ENCODE measurements at places on chromosomes 6 and 20.
A peak's percentile ranks its signal among the peaks of the same experiment; 100 is the strongest.

DNA sequence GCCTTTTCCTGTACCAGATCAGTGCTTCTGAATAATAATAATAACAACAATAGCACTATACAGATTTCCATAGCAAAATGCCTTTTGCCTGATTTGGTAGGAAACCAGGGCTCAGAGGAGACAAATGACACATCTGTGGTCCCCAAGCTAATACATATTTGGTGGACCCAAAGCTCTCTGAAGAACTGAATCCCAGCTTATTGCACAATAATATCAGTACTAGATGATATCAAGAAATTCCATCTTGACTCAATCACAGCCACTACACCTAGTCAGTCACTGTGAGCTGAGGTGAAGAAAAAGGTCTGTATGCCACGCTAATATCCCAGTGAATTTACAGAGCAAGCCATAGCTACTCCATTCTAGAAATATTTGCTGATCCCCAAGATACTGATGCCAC, 270.6 kb upstream of the RIN2 start:
- DNase-seq, result no peak

DNA sequence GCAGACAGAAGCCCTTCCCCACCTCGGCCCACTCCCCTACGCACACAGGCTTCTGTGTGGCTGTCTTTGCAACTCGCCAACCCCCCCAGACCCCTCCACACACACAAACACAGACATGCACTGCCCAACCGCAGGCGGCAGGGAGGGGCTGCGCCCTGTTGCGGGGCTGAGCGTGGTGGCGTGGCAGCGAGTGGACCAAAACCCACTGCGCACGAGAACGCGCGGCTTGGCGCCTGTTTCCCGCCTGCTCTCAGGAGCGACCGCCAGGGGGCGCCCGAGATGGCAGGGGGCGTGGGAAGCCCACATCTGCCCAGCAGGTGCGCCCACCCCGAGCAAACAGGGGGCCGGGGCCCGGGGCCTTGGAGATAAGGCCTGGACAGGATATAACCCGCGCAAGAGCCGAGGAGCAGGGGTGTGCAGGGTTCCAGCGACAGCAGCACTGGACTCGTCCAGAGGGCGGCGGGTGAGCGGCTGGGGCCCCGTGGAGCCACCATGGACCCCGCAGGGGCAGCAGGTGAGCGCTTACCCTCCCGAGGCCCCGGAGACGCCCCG, at the start of gene RBPJL:
Gene RBPJL (plus strand): TSS at position 410 of the 552 bp plus-strand sequence. CDS start 83 bp downstream, at position 493.
- no peak for DNase-seq

DNA sequence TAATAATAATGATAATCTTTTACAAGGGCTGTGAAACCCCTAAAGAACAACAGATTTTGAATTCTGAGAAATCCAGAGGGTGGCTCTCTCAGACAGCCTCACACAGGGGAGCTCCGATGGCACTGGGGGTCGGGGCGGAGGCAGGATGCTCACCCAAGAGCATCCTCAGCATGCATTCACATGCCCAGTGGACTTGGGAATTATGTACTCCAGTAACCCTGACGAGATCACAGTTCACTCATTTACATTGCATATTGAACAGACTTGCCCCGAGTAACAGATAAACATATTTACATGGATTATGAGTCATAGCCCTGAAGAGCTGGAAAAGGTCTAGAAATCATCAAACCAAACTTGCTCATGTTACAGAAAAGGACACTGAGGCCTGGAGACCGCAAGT, 482.7 kb upstream of the JARID2 start:
- peak; percentile 4 for DNase-seq

GRCh38 chr6:133187657-133188453, 53.3 kb upstream of the EYA4 start:
- DNase-seq, result no peak
